ENCODE measurements at places on chromosomes 11 and 22.

DNA sequence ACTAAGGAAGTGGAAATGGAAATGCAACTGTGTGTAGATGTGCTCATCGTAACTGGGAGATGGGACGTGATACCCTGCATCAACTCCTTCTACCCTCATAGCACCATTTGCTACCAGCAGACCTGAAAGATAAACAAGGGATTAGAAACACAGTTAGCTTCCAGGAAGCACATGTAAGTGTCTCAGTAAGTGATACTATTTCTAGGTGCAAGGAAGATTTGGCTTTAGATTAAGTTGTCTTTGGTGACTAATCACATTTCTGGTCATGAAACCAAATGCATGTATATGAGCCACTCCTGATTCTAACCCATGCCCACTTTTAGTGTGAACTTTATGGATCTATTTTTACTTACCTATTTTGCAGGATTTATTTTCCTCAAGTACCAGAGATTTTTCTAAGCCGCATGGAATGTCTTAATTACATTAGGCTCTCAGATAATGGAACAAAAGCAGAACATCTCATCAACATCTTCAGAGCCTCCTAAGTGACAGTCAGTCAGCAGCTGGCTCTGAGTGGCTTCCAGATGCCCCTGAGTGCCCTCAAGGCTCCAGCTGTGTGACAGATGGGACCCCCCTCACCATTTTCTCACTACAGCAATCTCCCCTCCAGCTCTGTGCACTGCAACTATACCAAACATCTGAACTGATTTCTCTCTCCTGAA is 21.2 kb downstream of the SLC5A12 start:
- no peak for DNase-seq

DNA sequence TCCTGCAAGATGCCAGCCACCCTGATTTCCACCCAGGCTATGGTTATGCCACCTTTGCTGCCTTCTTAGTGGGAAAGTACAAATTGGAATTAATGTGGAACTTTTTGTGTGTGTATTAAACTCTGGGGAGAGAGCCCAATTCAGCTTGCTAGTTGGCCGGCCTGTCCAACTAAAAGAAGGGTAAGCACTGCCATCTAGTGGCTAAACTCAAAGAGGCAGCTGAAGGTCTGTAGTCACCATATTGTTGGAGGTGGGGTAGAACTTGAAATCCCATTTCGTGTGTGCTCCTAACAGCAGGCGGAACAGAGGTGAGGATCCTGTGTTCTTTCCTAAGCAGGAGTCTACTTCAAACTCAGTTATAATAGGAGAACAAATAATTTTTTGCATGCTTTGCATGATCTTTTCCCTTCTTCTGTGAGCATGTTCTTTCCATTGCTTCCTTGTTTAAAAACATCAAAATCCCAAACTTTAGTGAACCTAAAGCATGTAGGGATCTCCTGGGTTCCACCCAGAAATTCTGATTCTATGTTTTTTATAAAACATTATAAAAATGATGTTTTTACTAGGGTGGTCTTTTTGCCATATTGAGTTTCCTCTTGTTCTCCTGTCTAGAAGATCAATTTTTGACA is 138.8 kb upstream of the SORL1-AS1 start:
- peak; percentile 88 for DNase-seq

DNA sequence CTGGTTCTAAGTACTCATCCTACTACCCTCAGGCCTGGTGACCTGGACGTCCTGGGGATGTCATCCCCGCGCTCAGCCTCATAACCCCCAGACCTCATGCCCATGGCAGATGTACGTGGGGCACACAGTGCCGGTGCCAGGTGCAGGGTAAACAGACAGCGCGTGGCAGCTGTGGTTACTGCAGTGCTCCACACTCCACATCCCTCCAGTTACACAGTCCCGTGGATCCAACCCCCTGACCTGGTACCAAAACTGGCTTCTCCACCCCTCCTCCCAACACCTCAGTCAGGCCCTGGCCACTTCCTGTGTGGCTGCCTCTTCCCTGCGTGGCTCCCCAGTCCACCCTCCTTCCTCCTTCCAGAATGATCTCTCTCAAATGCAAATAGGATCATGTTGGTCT is 95.2 kb downstream of the DSCAML1 start:
- DNase-seq = no peak

DNA sequence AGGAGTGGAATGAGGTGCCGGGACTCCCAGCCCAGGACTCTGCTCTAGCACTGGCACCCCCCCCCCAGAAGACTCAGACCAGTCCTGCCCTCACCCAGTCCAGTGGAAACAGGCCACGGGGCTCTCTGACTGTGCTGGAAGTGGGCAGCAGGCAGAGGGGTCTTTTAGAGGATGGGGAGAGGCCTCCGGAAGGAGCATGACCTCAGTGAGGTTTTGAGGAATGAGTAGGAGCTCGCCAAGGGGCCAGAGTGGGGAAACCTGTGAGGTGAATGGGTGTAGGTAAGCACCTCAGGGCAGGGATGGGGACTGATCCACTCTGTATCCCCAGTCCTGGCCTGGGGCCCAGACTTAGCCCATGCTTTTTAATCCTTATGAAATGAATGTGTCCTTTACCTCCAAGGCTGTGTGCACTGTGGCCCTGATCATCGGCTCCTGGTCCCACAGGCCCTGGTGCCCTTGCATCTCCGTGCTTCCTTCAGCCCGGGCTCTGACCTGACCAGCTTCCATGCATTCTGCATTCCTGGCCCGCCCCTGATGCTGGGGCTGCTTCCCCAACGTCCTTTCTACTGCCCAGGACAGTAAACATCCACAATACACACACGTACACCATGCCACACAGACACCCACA is 24.4 kb upstream of the RFPL3 start:
- DNase-seq = no peak

GRCh38 chr11:62542750-62543567 is 3.6 kb downstream of the AHNAK start:
- DNase-seq = peak; percentile 91

Data from suppressor macrophage treated with lipopolysaccharide for 1 hour (primary cell).